ENCODE measurements at places on chromosomes 16 and 17.

- DNase-seq, result no peak
Observed at GRCh38 chr16:9309844-9310243, 218.4 kb downstream of the HAPSTR1 start.

- DNase-seq, result no peak
Observed at GRCh38 chr17:40896916-40897455, 11.9 kb upstream of the KRT20 start.

GRCh38 chr17:69900829-69901228, 174.2 kb upstream of the KCNJ16 start:
- DNase-seq, result no peak

DNA sequence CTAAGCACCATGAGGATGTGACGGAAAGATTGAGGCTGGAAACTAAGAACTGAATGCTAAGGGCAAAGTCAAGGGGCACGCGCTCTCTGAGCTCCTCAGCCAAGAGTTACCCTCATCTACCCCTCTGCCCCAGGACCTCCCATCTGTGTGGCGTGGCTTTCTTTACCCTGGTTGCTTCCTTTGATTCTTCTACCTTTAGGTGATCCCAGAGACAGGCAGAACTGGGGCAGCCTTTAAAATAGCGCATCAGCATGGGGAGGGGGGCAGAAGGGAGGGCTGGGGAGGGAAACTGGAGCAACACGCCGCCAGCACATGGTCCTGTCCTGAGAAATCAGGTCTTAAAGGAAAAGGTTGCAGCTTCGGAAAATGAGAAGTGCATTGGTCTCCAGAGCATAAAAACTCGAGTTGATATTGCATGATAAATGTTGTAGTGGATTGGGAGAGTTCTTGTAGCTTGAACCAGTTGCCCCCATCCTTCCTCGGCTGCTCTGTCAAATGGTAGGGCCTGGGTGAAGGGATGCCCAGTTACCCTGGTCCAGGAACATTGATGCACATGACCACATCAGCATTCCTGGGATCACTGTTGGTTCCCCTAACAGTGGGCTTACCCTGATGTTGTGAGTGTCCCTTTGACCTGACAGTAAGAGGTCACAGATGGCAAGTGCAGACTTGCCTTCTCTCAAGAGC, 29.7 kb downstream of the LDHD start:
- no peak for DNase-seq

- DNase-seq, result no peak
Observed at GRCh38 chr17:64706224-64707049, 44.3 kb upstream of the SMURF2 start.

GRCh38 chr16:11627822-11628457, 40.3 kb upstream of the SNN start:
- DNase-seq, result no peak

DNA sequence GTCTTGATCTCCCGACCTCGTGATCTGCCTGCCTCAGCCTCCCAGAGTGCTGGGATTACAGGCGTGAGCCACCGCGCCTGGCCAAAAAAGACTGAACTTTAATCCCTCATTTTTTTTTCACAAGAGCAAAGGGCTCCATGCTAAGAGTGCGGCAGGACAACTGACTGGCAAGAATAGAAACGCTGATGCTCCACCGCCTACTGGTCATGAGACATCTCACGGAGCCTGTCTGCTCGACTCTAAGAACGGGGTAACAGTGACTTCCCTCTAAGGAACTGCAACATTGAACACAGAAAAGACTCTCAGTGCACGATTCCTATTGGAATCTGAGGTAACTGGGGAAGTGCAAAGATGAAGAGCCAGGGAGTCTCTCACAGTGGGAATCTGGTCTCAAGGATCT, 23.9 kb downstream of the HIGD1B start:
- no peak for DNase-seq

GRCh38 chr17:57354673-57355072, 98.3 kb downstream of the MSI2 start:
- DNase-seq, result no peak

GRCh38 chr17:34998205-34998604, 17.9 kb downstream of the LIG3 start:
- DNase-seq, result peak; percentile 69
